A172 (cell line): ENCODE measurements at places on chromosomes 2 and 18. TPM values are rescaled to one million over a fixed set of nuclear protein-coding genes. Genes with fewer than 3 reads are reported as not detected.

DNA sequence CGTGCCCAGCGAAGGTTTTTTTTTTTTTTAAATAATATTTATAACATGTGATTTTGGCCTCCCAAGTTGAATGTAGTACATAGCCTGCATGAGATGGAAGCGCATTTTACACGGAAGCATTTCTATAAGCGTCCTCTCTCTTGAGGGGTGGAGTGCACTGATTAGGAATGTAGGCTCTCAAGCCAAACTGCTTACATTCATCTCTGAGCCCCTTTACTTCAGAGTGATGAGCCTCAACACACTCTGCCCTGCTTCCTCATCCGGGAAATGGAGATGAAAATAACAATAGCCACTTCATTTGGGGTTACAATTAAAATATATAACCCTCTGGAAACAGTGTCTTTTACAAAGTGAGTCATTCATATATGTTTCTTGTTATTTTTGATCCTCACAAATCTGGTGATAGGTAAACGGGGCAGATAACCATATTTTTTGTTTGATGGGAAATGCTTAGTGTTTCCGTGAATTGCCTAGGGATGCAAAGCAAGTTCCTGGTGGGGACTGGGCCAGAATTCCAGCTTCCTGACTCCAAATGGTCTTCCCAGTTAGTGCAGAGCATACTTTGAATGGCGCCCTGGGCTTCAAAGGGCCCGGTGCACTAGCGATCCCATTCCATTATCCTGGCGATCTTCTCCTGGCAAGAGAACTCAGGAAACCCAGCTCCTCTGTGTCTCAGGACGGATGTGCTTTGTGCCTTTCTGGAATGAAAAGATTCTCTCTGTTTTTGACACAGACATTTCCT, 124.3 kb downstream of the PIEZO2 start:
- no peak for DNase-seq

GRCh38 chr2:61411109-61411508, 59.8 kb downstream of the USP34 start:
- DNase-seq, result no peak

DNA sequence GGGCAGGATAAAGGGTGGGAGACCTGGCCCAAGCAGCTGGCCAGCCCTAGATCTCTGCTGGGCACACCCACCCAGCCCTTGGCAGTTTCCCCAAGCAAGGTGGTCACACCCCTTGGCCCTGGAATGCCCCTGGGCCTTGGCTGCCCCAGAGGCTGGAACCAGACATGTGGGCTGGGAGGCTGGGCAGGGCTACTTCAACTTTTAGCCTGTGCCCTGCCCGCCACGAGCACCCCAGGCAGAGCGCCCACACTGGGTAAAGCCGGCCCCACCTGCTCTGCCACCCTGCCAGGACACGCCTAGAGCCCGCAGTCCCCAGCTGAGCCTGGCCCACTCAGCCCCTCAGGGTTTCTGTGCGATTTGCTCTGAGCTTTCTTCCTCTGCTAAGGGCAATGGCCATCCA, 119.7 kb upstream of the SMAD2 start:
- no peak for DNase-seq

DNA sequence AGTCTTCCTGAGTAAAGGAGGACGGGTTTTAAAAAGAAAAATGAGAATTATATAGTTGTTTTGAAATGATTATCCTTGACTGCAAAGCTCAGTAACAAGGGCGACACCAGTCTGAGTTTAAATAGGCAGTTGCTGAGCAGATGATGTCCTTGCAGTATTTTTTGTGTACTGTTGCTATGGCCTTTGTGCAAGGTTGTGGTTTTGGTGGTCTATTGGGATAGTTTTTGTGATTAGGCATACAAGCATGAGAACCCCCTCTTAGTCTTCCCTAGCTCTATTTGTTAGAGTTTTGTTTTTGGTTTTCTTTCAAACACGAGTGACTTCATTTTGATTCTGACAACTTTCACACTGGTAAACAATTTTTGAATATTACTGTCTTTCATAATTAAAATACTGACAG, 64.1 kb downstream of the TAF4B start:
- no peak for DNase-seq

DNA sequence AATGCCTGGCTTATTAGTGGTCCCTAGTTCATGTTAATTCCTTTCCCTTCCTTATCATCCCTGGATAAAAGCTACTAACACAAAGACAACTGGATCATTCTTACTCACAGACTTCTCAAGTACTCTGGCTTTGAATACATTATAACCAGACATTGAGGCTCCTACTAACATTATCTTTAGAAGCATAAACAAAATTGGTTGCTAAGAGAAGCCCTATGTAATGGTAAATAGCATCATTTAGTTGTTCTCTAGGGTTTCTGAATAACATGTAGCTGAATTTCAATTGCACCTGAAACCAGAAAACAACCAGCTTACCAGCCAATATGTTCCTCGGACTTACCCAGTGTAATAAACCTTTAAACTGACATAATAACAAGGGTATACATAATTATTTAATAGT, 114.1 kb upstream of the NCKAP5 start:
- no peak for DNase-seq

DNA sequence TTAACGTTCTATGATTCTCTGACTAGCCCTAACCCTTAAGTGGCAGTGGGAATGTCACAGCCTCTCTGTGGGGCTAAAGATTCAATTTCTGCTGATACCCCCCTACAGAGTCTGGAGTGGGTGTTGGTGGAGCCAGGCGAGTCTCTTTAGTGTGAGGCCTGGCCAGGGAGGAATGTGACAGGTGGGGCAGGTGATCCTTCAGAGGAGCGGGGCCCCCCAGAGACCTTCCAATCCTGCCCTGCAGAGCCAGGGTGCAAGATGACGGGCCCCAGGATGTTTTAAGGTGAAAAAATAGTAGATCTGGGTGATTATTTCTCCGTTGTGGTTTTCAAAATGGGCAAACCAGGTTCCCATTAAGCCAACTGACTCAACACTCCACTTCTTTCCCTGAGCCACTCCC, 28.2 kb upstream of the DNMT3A start:
- no peak for DNase-seq

GRCh38 chr2:73707058-73707457, 30.1 kb downstream of the TPRKB start:
- no peak for DNase-seq

- DNase-seq, result peak; percentile 56
Observed at GRCh38 chr2:50746526-50746925, 285.4 kb downstream of the NRXN1 start.

DNA sequence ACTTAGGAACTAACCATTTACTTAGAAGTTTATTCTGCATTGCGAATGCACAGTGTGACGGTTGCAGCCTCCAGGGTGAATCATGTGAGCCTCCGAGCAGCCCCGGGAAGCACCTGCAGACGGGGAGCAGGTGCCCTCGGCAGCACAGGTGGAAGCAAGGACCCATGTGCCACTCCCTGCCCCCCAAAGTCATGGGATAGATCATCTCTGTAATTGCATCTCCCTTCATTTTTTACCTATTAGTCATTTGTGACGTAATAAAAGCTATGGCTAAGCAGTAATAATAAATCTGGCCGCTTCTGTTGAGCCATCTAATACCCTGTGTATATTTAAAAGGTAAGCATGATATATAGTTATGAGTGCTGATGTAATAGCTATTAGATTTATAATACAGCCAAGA, 97.2 kb downstream of the PTGR3 start:
- DNase-seq, result peak; percentile 34

DNA sequence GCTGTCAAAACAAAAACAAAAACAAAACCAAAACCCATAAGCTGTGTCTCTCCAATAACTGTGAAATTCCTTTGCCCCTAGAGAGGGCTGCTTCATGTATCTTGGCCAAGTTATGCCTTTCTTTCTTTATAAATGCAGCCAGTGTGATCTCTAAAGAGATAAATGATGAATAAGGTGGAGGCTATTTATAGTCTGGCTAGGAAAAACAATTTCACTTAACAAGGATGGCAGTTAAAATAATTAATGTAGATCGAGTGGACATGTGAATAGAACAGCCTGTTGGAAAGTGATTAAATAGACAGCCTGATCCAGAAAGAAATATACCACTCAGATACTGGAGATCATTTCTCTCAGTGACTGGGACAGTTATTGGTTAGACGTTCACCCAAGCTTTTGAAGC, 1666.9 kb upstream of the CELF4 start:
- DNase-seq, result no peak

GRCh38 chr2:203873461-203873860, 5.9 kb downstream of the CTLA4 start:
- no peak for DNase-seq

GRCh38 chr2:230400041-230400440, 16.0 kb upstream of the SP100 start:
- no peak for DNase-seq

DNA sequence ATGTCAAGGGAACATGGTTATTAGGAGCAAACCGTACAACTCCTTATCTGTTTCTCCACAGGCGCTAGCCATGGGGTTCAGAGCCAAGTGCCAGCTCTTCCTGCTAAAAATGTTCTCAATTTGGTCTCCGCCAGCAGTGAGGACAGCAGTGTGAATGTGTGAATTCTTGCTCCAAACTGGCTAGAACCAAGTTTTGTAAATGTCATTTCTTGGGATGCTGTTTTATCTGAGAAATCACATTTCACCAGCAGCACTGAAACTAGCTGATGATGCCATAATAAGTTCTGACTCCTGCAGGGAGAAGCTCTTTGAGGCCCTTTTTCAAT, 140.6 kb upstream of the LGALSL start:
- DNase-seq, result no peak

DNA sequence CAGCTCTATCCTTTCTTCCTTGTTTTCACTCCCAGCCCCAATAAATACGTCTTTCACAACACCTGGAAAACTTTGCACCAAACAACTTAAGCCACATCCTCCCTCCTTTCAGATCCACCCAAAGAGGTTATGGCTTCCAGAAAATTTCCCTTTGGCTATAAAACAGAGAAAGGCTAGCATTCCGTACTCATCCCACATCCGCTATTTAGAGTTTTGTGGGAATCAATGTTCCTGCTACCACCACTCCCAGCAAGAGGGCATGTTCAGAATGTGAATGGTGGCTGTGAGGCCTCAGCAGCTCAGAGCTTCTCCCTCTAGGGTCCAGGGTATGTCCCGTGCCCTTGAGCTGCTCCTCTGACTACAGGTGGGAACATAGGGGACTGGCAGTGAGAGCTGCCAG, 214.6 kb downstream of the NCK2 start:
- no peak for DNase-seq

DNA sequence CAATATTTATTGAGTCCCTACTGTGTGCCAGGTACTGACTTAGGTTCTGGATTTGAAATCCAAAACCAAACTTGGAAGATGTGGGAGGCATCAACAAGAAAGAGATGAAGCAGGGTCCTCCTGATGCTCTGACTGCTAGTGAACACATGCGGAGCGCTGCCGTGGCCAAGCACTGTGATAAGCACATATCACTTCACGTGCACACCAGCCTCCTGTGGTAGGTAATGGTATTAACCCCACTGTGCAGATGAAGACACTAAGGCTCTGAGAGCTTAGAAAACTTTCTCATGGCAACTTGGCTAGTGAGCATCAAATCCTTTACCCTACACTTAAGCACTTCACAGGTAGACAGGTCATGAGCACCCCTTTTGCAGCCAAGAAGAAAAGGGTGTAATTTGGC, 216.1 kb downstream of the HAUS1 start:
- DNase-seq, result no peak

- peak; percentile 78 for DNase-seq
Observed at GRCh38 chr18:23890589-23890988, 124.0 kb upstream of the TTC39C start.

DNA sequence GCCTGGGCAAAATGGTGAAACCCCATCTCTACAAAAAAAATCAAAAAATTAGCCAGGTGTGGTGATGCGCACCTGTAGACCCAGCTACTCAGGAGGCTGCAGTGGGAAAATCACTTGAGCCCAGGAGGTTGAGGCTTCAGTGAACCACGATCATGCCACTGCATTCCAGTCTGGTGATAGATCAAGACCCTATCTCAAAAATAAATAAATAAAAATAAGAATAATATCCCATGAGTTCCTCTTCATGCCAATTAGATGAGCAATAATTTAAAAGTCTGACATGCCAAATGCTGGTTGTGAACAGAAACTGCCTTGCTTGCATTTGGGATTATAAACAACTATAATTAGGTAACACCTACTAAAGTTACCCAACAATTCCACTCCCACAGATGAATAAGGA, 22.1 kb upstream of the ANKRD44 start:
- no peak for DNase-seq

DNA sequence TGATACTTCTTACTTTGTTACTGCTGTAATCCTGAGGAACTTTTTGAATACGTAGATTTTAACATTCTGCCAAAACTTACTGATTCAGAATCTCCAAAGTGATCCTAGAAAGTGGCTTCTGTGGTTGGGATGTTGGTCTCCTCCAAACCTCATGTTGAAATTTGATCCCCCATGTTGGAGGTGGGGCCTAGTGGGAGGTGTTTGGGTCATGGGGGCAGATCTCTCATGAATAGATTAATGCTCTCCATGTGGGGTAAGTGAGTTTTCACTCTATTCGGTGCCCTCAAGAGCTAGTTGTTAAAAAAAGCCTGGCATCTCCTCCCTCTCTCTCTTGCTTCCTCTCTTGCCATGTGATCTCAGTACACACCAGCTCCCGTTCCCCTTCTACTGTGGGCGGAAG, 329.9 kb downstream of the HRH4 start:
- DNase-seq, result no peak

DNA sequence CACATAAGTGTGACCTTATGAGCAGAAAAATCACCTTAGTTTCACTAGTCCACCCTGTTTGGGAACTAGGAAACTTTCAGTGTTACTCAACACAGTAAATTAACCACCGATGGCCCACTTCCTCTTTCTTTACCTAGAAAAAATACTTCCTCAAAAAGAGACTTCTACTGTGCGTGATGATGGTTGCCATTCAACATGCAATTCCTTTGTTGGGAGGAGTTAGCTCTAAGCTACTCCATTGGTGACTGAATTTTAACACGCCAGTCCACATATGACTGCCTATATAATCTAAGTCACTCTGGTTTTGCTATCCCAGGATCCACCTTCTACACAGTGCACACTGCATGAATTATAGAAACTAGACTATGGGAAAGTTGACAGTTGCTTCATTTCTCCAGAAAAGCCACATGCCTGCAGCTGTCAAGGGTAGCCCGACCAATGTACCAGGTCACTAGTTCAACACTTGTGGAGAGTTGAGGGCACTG, 47.8 kb upstream of the REG3G start:
- no peak for DNase-seq

DNA sequence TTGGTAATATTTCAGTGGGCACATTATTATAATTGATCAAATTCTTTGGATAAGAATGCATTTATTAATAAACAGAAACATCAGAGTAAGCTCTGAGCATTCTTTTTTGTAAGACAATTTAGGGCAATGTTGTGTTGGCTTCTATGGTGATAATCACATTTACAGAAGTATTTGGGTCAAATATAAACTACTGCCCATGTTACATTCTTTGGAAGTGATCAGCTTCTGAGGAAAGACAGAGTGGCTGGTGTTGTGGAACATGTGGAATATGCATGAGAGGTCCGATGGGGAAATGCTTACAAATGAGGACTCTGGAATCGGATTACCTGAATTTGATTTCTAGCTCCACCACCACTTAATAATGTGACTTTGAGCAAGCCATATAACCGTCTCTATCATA, 19.4 kb downstream of the SERPINB13 start:
- DNase-seq, result no peak

The DPYSL5 gene
- 8.4 and 9.1 TPM in 2 replicates for total RNA-seq

The EMILIN2 gene
- 1.7 and 4.3 TPM in 2 replicates for total RNA-seq

The PROKR1 gene
- total RNA-seq, result not detected in 2 replicates

The ODC1 gene
- 308 and 372 TPM in 2 replicates for total RNA-seq

The UGT1A8 gene
- not detected in 2 replicates for total RNA-seq

The RGPD3 gene
- total RNA-seq, result 0.21 and 0.36 TPM in 2 replicates

The MEP1B gene
- not detected in 2 replicates for total RNA-seq

The MC4R gene
- 2.7 and 3.9 TPM in 2 replicates for total RNA-seq

The DUSP2 gene
- total RNA-seq, result 0.05 TPM in 1 of 2 replicates, not detected in the other

The ADAM23 gene
- 4.6 and 4.9 TPM in 2 replicates for total RNA-seq

The FAM228A gene
- not detected in 2 replicates for total RNA-seq

The ACVR1C gene
- total RNA-seq, result not detected in 2 replicates

The FABP1 gene
- total RNA-seq, result not detected in 2 replicates
